ENCODE measurements at places on chromosomes 12 and 14.
A peak's percentile ranks its signal among the peaks of the same experiment; 100 is the strongest.

GRCh38 chr14:68404652-68405183 is 388.1 kb downstream of the ZFP36L1 start:
- DNase-seq = no peak

GRCh38 chr12:125049093-125049458 is 16.2 kb upstream of the AACS start:
- DNase-seq = no peak

DNA sequence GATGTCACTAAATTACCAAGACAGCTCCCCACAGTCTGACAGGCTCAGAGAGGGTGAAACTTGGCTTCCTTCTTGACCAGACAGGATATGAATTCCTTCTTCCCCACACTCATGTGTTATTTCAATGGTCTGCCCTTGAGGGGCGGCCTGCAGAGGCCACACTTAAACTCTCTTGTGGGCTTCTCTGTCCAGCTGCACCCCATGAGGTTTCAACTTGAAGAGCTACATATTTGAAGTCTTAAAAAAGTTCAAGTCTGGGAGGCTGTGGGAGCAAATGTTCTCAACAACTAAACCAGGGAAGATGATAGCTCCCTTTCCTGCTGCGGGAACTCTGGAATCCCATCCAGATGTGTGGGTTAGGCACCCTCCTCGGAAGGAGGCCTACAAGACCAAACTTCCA is 98.3 kb downstream of the TTC7B start:
- DNase-seq = peak; percentile 89

GRCh38 chr12:52648012-52648550 is 3.9 kb downstream of the KRT2 start:
- DNase-seq = no peak
